Left ventricle myocardium superior (tissue), 1 donor: ENCODE measurements at places on chromosomes 7 and 10. TPM values are rescaled to one million over a fixed set of nuclear protein-coding genes. Genes with fewer than 3 reads are reported as not detected.

The MAGI2 gene
- total RNA-seq: 3.6 TPM

The TRIM50 gene
- total RNA-seq: 0.30 TPM

The GLCCI1 gene
- total RNA-seq: 8.6 TPM

The NPSR1 gene
- total RNA-seq: not detected

The CADPS2 gene
- 29.1 TPM for total RNA-seq

The NFE2L3 gene
- total RNA-seq: 0.94 TPM
